ENCODE measurements at places on chromosomes 4 and X.

- no peak for DNase-seq
These were observed 12.5 kb upstream of the SEL1L3 start for GRCh38 chr4:25875281-25875745.

- no peak for DNase-seq
These were observed 45.5 kb downstream of the PPP1R2C start for GRCh38 chrX:42732506-42732905.

- no peak for DNase-seq
These were observed 50.6 kb downstream of the ZNF157 start for GRCh38 chrX:47420962-47421361.

DNA sequence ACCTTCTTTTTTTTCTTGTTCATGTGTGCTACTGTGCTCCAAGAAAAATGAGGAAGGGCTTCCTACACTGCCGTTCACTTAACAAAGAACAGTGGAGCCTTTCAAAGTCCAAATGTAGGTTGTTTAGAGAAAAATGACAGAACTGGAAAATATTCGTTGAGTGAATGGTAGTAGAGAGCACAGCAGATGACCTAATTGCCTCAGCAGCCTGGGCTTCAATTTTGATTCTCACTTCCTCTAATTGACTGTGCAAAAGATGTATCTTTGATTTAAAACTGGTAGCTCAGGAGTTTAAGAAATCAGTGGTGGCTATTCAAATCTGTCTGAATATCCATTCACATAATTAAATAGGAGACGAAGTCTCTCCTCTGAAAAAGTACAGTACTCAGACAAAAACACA is 5.2 kb downstream of the NLGN4X start:
- DNase-seq: no peak

DNA sequence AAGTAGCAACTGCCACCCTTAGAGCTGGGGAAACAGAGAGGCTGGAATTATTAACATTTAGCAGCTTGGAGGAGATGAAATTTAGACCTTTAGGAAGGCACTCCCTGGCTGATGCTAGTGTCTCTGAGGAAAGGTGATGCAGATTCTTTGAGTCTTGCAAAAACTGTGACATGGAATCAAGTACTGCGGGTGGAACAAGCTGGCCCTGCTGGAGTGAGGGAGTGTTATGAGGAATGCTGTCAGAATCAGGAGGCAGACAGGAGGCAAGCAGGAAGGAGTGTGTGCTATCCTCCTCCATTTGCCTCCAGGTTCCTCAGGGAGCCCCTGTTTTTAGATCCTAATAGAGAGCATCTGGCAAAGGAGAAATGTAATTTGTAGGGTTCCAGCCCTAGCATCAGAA is 391.7 kb upstream of the PITX2 start:
- DNase-seq: no peak

DNA sequence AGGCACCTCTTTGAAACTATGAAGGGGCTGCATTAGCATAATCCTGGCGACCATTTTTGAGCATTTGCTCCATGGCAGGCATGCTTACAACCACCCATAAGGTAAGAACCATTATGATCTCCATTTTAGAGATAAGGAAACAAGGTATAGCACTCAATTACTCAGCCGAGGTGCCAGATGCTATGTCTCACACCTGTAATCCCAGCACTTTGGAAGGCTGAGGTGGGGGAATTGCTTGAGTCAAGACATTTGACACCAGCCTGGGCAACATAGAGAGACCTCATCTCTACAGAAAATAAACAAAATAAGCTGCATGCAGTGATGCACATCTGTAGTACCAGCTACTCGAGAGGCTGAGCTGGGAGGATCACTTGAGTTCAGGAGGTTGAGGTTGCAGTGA is 43.6 kb downstream of the TIGD4 start:
- DNase-seq: no peak

DNA sequence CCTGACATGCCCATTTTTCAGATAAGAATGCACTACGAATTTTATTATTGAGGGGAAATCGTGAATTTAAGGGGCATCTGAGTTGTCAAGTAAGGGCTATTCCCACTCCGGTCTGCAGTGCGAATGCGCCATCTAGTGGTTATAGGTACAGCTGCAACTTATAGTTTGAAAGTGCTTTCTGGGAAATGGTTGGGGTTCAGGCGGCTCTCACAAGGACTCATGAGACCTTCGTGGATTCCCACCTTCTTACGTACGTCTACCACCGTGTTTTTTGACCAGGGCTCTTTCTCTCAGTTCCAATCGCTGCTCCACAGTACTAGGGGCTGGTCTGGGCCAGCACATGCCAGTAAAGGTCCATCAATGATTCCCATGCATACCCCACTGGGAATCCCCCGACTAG is 12.3 kb downstream of the MSL3 start:
- peak; percentile 34 for DNase-seq

- DNase-seq: no peak
These were observed 64.8 kb downstream of the TAB3 start for GRCh38 chrX:30824275-30824674.

DNA sequence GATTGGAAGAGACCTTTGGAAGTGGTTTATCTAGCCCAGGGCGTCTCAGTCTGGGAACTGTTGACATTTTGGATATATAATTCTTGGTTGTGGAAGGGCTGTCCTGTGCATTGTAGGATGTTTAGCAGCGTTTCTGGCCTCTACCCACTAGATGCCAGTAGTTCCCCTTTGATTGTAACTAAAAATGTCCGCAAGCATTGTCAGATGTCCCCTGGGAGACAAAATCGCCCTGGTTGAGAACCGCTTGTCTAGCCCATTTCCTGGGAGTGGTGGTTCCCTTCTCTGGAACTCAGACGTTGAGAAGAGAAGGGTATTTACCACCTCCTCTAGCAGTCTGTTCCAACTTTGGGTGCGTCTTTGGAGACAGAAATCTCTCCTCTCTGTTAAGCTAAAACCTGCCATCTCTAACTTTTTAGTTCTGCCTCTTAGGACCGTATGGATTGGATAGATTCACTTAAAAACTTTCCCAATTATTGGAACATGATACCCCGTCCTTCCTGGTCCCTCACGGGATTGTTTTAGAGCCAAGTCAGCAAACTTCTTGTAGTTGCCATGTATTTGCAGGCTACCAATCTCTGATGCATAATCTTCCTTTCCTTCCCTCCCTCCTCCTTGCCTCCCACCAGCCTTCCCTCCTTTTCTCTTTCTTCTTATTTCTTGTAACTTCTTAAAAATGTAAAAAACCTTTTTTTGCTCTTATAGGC is 13.9 kb downstream of the TMEM165 start:
- no peak for DNase-seq

DNA sequence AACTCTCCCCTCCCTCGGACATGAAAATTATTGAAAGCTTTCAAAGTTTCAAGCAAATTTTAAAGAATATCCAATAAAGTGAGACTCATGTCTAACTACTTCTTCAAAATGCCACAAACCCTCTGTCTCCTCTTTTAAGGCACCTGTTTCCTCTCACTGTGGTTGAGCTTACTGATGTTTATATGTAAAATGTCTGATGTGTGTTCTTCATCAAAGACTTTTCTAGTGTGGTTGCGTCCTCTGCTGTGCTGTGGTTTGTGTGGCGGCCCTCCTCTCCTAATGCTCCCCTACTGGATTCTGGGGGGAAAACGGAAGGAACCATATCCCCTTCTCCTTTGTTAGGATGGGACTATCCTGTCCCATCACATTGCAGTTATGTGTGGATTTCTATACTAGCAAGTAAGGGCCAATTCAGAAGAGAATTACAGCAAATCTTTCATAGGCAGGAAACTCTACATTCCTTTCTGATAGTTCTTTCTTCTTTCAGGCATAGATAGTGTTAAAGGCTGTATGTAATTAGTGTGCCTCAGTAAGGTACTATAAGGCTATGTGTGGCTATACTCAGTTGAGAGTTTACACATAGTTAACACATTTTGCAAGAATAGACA is 221.0 kb upstream of the GPRIN3 start:
- DNase-seq: no peak
